ENCODE measurements at places on chromosomes 5 and 9.

DNA sequence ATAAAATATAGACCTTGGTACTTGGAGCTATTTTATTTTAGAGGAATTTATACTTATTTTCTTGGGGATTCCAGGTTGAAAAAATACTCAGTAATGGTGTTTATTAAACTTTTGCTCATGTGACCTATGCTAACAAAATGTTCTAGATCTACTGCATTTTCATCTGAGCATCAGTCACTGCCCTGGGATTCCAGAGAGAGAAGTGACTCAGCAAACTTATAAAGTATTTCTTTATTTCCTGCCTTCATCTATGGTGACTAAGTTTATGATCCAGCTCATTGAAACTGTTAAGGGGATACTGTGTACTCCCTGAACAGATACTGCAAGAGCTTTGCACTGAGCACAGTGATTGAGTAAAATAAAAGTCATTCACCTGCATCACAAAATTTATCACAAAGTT lies 298.5 kb upstream of the CDH18 start:
- peak; percentile 80 for DNase-seq

GRCh38 chr9:99016681-99017387 lies 73.1 kb downstream of the COL15A1 start:
- DNase-seq: no peak

DNA sequence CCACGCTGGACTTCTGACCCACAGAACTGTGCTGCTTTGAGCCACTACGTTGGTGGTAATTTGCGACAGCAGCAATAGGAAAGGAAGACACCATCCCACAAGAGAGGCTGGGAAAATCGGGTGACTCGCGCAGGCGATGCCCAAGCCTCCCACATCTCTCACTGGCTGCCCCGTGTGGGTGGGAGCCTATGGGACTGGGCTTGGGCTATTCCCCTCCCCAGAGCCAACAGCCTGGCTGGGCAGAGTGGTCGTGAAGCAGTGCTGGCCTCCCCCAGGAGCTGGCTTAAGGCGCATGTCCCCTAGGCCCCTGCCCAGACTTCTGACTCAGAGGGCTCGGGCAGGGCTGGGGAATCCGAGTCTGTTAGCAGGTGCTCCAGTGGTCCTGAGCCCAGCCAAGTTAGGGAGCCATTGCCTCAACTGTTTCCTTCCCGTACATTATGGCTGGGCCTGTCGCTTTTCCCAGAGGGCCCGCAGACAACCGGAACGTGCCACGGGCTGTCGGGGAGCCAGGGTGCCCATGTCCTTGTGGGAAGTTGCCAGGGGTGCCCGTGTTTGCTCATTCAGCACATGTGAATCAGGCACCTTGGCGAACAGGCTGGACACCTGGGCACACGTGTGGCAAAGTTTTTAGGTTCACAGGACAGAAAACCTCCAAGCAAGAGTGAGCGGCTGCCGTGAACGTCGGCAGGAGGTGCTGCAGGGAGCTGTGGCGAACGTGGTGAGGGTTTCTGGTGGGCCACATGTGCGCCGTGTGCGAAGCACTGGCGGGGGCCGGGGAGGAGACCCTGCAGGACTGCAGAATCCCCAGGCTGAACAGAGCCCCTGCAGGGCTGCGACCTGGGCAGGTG lies 7.0 kb upstream of the RASGEF1C start:
- DNase-seq: no peak

DNA sequence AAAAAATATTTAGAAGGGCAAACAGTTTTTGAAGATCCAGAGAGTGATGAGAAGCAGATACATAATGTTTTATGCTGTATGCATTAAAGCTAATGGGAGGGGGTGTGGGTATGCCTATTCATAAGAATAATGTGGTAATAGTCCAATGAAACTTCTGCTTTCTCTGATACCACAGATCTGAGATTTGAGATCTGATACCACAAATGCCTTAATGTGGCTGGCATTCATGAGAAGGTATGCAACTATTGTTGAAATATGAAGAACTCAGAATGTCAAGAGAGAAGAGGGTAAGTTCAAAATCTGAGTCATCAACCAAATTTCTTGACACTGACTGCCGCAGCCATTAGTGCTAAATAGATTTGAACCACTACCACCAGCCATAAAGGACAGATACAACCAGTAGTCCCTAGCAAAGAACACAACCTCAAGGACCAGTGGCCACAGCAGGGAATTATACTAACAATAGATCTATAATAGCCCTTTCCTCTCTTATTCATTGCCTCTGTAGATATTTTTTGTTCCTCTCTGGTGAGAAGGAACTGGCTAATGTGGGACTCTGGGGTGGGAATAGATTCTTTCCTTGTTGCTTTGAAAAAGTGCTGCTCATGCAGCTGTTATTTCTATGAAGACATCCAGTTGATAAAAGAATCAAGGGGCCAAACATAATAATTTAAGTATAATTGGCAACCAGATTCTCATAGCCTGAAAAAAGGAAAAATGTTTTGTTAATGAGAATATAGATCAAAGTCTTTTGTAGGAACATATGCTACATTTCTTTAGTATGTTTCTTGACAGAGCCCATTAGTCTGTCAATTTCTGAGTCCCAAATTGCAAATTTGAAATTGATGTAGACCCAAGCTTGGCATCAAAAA lies 256.5 kb upstream of the ZNF608 start:
- peak; percentile 51 for DNase-seq

DNA sequence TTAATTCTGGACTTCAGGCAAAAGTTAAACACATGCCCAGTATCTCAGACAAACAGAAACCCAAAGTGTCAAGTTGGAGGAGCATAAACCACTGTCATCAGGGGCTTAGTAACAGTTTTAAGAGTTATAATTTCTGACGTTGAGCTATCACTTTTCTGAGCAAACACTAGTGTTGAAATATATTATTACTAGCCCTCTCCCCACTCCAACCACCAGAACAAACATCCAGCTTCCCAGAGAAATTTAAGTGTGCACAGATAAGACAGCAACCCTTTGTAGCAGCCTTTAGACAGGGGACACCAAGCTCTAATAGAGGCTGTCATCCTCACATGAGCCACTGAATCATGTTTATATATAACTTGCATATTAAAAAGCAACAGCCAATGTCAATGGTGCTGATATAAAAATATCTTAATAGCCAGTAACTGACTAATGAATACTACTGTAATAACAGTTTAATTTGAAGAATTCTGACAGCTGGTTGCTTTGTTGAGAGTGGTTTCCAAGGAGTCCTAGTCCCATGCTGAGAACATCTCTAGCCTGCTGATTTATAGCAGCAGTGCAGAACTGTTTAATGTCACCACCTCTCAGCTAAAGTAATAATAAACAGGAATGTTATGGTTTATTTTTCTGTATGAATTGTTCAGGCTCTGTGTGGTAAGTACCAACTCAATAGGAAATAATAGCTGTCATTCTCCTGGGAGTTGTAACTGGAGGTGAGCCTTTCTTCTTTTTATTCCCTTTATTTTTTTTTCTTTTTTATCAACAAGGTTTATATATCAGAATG lies 528.7 kb upstream of the ZNF608 start:
- peak; percentile 68 for DNase-seq

- DNase-seq: peak; percentile 99
Observed at GRCh38 chr5:96254980-96255691, 177.9 kb downstream of the PCSK1 start.

- peak; percentile 68 for DNase-seq
Observed at GRCh38 chr5:39716532-39717028, 291.8 kb upstream of the DAB2 start.

GRCh38 chr5:152686931-152687330 lies 281.9 kb upstream of the NMUR2 start:
- peak; percentile 5 for DNase-seq

- no peak for DNase-seq
Observed at GRCh38 chr5:2006971-2007291, 124.2 kb upstream of the IRX4 start.

- DNase-seq: no peak
Observed at GRCh38 chr5:61254969-61255555, 77.0 kb upstream of the ZSWIM6 start.

- DNase-seq: peak; percentile 56
Observed at GRCh38 chr9:128254855-128255759, 20.7 kb downstream of the GOLGA2 start.

DNA sequence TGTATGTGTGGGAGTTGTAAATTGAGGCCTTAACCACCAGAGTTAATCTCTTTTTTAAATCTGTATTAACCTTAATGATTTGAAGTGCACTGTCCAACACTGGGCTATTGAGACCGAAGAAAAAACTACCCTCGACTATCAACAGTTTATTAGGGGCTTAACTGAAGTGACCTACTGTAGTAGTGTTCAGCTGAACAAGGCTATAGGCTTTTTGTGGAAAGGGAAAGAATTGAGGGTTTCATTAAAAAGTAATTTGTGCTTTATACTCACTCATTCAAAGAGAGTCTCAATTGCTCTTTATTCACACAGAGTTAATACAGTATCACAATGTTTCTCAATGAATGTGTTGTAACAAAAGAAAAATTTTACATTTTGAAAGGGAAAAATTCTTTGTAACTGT lies 267.5 kb downstream of the SLF1 start:
- DNase-seq: no peak

- DNase-seq: no peak
Observed at GRCh38 chr5:65478336-65478735, 3.4 kb downstream of the ADAMTS6 start.

- DNase-seq: no peak
Observed at GRCh38 chr5:94571415-94571814, 47.0 kb downstream of the KIAA0825 start.

DNA sequence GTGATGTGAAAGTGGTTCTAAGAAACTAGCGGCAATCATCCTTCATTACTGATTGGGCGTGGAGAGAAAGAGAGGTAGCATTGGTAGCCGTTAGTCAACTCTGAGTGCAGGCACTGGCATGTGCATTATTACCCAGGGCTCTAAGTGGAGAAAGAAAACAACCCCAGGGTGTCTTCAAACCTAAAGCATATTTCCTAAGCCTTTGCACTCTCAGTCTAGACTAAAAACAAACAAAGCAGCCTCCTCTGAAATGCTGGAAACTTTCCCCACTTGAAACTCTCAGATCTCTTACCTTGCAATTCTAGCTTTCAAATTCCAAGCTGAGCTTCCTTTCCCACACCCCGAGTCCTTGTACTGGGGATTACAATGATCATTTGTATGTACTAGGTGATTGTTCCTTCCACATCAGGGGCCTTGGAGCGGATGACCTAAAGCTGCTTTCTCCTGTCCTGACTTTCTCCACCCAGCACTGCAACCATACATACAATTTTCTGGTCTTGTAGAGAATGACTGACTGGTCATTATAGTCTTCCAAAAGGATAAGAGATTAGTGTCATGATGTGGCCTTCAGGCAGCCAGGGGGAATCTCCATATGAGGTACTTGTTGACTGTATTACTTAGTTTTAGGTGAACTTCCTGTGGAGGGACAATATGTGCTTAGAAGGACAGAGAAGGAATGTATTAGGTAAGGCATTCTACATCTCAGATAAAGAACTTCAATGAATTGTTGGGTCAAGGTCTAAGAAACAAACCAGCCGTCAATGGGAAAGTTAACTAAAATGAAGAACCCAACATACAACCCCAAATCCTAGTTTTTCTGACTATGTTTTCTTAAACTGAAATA lies 98.3 kb upstream of the CDKN2B start:
- DNase-seq: peak; percentile 50

DNA sequence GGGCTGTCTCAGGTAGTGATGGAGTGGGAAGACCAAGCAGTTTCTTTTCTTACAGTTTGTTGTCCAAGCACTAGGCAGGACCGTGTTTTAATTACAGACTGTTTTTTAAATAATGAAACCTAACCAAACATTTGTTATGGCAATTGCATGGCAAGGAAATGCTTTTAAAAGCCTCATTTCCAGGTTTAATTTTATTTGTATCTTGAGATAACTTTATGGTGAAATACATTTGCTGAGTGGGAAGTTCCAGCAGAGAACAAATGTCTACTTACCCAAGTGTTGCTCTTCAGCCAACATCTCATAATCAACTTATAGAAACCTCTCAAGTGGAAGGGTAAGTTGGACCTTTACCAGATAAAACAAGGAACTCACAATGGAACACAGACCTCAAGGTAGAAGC lies 11.8 kb upstream of the LHFPL2 start:
- no peak for DNase-seq

- no peak for DNase-seq
Observed at GRCh38 chr5:107610798-107611197, 59.9 kb downstream of the EFNA5 start.

- DNase-seq: no peak
Observed at GRCh38 chr9:9904041-9904440, 708.8 kb downstream of the PTPRD start.

DNA sequence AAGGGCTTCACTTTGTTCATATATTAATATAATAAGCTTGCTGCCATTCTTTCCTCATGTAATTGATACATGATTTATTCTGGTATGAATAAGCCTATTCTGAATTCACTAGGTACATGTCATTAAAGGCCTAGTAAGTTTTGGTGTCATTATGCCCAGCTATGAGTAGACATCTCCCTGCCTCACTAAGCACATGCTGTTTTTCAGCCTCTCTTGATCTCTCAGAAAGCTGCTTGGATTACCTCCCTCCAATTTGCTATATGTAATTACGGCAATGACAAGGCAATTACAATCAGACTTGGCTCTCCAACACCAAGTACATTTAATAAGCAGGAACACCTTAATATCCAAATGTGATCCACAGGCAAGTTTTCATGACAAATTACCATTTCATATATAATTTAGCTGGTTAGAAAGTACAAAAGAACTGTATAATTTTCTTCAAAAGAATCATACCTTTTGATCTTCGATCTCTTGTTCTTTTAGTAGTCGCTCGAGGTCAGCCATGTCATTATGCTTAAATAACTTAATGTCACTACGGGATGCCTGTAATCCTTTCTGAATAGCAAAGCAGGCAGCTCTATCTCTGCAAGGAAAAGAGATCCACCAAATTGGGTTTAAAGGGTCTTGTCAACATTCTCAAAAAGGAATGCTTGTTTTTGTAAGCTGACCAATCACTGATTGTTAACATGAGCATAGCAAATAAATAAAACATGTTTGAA lies 56.3 kb downstream of the SPTLC1 start:
- DNase-seq: no peak

GRCh38 chr5:129748913-129749880 lies 1.3 kb downstream of the MINAR2 start:
- no peak for DNase-seq

- peak; percentile 73 for DNase-seq
Observed at GRCh38 chr9:114487607-114488300, 17.5 kb downstream of the WHRN start.

DNA sequence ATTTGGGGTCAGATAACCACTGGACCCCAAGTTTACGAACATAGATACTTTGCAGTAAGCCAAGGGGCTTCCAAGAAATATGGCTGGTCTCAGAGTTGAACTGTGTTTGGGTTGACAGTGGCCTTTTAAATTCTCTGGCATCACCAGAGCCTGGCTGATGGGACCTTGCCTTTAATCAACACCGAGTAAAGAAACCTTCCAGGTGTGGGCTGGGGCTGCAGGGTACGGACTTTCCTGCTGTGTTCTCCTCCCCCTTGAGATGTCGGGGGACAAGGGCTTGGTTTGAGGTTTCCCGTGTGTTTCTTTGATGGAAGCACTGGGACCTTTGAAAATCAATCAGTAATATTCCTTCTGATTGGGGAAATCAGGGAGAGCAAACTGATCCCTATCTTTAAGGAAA lies 140.1 kb downstream of the MTX3 start:
- DNase-seq: no peak

- DNase-seq: no peak
Observed at GRCh38 chr5:80160242-80160641, 95.6 kb downstream of the SERINC5 start.

- DNase-seq: no peak
Observed at GRCh38 chr5:124576848-124577409, 169.5 kb downstream of the ZNF608 start.

- no peak for DNase-seq
Observed at GRCh38 chr9:113796646-113797426, 79.3 kb upstream of the ZNF618 start.

- DNase-seq: no peak
Observed at GRCh38 chr5:108900668-108901067, 153.0 kb downstream of the FER start.

Measured in fibroblast of skin of right biceps (primary cell).